Central memory CD8-positive, alpha-beta T cell (primary cell): ENCODE measurements at places on chromosomes 4 and X.

DNA sequence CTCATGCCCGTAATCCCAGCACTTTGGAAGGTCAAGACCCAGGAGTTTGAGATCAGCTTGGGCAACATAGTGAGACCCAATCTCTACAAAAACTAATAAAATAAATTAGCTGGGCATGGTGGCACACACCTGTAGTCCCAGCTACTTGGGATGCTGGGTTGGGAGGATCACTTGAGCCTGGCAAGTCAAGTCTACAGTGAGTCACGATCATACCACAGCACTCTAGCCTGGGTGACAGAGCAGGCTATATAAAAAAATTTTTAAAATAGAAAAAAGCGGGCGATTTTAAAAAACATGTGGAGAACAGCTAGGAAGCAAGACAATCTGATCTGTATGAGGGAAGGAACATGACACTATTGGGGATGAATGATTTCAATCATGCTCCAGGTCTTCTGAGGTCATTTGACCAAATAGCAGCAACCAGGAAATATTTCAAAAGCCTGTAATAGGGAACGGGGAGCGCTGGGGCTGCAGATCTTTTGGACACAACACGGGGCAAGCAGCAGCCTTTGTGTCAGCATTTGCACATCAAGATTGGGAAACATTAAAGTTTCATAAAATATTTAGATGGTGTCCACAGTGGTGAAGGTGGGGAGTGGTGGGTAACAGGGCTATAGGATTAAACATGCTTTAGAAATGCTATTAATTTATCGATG, 48.3 kb upstream of the GUCY1A1 start:
- no peak overlapping the region for H3K4me3 ChIP-seq
- no peaks in the 10 kb centered on the region for H3K36me3 ChIP-seq
- no peaks in the 10 kb centered on the region for H3K4me1 ChIP-seq
- H3K27ac ChIP-seq: no peak overlapping the region
- H3K27me3 ChIP-seq: no peaks in the 10 kb centered on the region
- DNase-seq: no peak

DNA sequence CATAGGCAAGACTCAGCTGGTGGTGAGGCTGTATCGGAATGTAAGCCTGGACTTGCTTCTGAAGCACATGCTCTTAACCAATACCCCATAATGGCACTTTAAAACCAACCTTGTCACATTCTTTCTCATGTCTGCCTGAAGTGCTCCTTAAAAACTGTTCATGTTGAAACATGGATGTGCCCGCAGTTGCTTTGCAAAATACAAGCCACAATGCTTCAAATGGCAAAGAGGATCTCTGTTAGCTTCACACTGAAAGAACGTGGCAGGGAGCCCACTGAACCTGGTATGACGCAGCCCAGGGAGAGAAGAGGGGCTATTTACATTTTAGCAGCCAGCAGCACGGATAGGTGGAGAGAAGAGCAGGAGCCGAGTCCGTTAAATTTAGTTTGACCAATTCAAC, 29.3 kb downstream of the SOD3 start:
- no peak for DNase-seq
- H3K27ac ChIP-seq: no peak overlapping the region
- no peaks in the 10 kb centered on the region for H3K36me3 ChIP-seq
- H3K4me3 ChIP-seq: no peak overlapping the region

DNA sequence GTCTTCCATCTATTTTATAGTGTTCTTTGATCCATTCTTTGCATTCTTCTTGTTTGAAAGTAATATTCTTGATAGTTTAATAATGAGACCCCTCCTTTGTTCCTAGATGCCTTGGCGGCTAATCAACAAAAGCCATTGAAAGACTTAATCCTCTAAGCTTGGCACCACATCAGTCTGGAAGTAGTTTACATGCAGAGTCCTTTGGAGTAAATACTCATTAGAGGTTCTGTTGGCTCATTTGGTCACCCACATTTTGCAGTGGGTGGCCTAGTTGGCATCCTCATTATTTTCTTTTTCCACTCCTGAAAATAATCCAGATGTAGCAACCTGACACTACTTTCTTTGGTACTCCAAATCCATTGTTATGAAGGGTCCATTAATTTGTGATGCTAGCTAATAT, 64.5 kb downstream of the DKK2 start:
- H3K27ac ChIP-seq: no peak overlapping the region
- H3K4me1 ChIP-seq: no peaks in the 10 kb centered on the region
- no peaks in the 10 kb centered on the region for H3K36me3 ChIP-seq
- H3K4me3 ChIP-seq: no peak overlapping the region
- DNase-seq: no peak

DNA sequence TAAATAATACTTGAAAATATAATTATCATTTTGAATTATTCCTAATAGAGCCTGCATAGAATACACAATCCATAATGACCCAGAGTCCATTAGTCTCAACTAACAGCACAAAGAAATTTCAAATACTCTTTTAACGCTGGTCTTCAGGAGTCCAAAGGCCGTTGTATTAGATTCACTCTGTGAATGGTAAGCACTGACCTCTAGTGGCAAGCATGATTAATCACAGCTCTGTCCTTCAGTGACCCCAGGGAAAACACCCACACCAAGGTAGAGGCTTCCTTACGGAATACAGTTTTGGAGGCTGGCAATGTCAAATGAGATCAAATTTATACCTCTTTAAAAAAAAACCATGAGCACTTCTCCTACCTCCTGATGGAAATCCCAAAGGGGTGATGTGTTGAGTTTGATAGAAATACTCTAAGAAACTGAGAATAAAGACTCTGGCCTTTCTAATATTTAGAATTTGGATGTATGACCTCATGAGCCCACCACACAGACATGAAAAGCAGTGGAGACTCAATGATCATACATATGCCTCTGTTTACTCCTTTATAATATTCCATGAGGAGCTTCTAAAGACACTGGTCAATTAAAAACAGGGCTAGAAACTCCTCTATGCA, 147.2 kb upstream of the DKK2 start:
- H3K27ac ChIP-seq: no peak overlapping the region
- H3K27me3 ChIP-seq: no peaks in the 10 kb centered on the region
- H3K36me3 ChIP-seq: no peaks in the 10 kb centered on the region
- DNase-seq: no peak

DNA sequence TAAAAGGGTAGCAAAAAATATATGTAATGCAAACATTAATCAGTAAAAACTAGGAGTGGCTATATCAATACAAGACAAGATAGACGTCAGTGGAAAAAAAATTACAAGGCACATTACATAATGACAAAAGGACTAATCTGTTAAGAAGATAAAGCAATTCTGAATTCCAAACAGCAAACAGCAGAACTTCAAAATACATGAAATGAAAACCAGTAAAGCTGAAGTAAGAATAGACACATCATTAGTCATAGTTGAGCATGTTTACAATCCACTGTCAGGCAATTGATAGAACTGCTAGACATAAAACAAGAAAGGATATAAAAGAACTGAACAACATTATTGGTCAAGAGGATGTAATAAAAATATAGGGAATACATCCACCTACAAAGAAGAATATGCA, 12.2 kb downstream of the SULT1B1 start:
- H3K27ac ChIP-seq: no peak overlapping the region
- H3K4me3 ChIP-seq: no peak overlapping the region
- H3K27me3 ChIP-seq: no peaks in the 10 kb centered on the region
- peaks cover 3% of the 10 kb centered on the region for H3K36me3 ChIP-seq
- no peaks in the 10 kb centered on the region for H3K4me1 ChIP-seq
- DNase-seq: no peak

DNA sequence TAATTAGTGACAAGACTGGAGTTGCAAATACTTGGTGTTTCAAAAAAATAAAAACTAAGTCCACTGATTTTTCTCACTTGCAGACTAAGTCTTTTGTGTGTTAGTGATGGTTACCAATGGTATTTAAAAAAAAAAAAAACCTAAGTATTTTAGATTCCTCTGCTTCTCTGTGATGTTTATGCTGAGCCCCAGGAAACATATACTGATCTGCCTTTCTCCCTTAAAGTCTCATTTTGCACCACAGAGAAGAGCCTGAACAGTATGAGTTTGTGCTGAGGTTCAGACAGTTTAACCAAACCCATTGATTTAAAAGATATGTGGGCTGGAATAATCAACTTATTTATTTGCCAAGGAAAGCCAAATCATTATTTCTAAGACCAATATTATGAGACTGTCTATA, 1305.0 kb downstream of the PCDH18 start:
- no peak overlapping the region for H3K27ac ChIP-seq
- no peaks in the 10 kb centered on the region for H3K36me3 ChIP-seq
- H3K4me3 ChIP-seq: no peak overlapping the region
- no peak for DNase-seq

- no peaks in the 10 kb centered on the region for H3K36me3 ChIP-seq
- peaks cover 57% of the 10 kb centered on the region for H3K27me3 ChIP-seq
- no peak within 1 kb of the TSS for H3K4me3 ChIP-seq
- H3K27ac ChIP-seq: no peak within 1 kb of the TSS
- no peaks in the 10 kb centered on the region for H3K4me1 ChIP-seq
Measured at GRCh38 chr4:74794382-74795010, at the start of gene BTC. TSS of gene BTC (minus strand) at chr4:74794523. CDS start at chr4:74794325, 198 bp downstream.

DNA sequence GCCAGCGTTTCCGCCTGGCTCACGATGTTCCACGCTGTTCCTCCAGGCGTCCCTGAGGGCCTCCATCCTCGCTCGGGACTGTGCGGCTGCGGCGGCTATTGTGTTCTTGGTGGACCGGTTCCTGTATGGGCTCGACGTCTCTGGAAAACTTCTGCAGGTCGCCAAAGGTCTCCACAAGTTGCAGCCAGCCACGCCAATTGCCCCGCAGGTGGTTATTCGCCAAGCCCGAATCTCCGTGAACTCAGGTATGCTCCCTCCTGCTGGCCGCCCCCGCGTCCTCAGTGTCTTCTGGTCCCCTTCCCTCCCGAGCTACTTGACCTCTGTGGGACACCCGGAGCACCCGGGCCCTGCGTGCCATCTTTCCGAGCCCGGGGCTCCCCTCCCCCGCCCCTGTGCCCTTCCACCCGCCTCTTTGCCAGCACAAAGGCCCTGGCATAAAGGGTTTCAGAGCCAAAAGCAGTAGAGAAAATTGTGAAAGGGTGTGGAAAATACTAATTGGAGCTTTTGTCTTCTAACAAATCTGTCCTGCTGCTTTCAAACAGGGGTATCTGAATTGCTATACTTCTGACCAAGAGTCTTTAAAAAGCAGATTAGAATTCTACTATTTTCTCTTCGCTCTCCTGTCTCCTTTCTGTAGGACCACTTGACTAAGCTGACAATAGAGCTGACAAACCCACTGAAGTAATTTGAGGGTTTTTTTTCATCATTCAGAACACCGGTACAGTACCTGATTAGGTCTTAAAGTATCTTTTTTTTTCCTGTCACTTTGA, 104.0 kb downstream of the NEUROG2 start:
- H3K27ac ChIP-seq: no peak overlapping the region
- no peak overlapping the region for H3K4me3 ChIP-seq
- no peak for DNase-seq
- H3K27me3 ChIP-seq: no peaks in the 10 kb centered on the region
- H3K36me3 ChIP-seq: no peaks in the 10 kb centered on the region

GRCh38 chr4:80948995-80949394, 81.5 kb upstream of the BMP3 start:
- peaks cover 26% of the 10 kb centered on the region for H3K27me3 ChIP-seq
- H3K27ac ChIP-seq: no peak overlapping the region
- no peak overlapping the region for H3K4me3 ChIP-seq
- no peaks in the 10 kb centered on the region for H3K4me1 ChIP-seq
- H3K36me3 ChIP-seq: no peaks in the 10 kb centered on the region

DNA sequence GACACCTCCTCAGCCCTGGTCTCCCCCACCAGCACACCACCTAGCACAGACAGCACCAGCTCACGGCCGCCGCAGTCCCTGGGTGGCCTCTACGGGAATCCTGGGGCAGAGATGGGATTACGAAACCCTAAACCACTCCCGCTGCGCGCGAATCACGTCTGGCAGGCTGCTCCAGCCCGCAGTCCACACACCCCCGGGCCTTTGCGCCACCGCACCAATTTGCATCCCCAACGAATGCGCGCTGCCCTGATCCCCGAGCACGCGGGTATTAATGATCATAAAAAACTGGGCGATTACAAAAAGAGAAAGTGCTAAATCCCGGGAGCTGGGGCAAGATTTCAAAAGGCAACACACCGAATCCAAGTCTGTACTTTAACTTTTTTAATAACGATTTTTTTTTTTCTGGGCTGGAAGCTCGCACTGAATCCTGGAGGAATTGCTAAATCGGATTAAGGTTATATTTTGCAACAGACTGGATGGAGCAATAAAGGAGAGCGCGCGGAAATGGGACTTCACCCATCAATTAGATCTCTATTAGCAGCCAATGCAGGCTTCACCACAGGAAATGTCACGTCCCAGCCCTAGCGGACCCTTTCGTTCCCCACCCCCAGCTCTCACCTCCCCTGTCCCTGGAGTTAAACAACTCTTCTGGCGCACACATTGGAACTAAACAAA, 69.8 kb upstream of the TMEM33 start:
- H3K4me3 ChIP-seq: no peak overlapping the region
- H3K36me3 ChIP-seq: peaks cover 6% of the 10 kb centered on the region
- peaks cover 73% of the 10 kb centered on the region for H3K27me3 ChIP-seq
- peaks cover 16% of the 10 kb centered on the region for H3K4me1 ChIP-seq
